ENCODE measurements at places on chromosomes 7 and 10.

GRCh38 chr10:14474656-14475055, 143.9 kb upstream of the FRMD4A start:
- no peak for DNase-seq

DNA sequence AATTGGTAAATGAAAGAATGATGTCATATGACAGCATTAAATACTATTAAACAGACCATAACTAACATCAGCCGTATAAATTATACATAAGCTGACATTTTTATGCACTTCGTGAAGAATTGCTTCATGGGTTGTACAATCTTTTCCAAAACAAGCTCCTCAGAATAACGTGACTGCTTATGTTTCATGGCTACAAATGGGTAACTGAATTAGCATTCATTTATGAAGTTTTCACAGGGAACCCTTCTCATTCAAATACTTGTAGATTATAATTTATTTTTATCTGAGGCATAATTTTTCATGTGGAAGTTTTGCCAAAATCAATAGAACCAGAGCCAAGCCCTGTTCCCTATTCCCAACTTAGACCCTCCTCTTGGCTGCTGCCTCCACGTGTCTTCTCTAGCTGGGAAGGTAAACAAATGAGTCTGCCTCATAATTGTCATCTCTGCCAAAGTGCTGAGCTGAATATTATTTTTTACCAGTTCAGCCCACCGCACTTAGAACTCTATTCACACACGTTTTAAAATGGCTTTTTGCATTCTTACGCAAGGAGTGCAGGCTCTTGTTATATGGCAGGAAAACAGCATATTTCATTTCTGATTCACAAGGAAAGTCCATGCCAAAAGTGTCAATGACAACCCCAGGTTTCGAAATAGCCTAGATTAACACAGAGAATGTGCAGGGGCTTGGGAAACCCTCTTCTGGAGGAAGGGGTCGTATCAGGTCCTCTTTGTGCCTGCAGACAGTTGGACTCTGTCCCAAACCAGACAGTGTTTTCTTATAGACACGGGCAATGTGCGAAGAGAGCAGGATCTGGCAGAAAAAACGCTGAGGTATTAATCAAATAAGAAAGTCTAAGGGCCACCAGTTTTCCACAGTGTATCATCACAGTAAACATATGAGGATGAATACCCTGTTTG, 370.7 kb upstream of the MGMT start:
- no peak for DNase-seq

- no peak for DNase-seq
These were observed 33.3 kb downstream of the SNX13 start for GRCh38 chr7:17907014-17907413.

DNA sequence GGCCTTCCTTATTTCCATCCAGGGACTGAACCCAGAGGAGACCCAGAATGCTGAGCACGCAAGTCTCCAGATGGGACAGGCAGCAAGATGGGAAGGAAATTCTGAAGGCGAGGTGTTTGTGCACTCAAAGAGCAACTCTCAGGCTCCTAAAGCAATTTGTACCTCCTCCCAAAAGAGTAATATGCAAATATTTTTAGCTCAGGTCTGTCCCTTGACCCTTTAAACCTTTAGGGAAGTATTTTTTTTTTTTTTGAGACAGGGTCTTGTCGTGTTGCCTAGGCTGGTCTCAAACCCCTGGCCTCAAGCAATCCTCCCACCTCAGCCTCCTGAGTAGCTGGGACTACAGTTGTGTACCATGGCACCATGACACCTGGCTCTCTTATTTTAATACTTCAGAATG, 8.4 kb downstream of the RP9 start:
- no peak for DNase-seq

DNA sequence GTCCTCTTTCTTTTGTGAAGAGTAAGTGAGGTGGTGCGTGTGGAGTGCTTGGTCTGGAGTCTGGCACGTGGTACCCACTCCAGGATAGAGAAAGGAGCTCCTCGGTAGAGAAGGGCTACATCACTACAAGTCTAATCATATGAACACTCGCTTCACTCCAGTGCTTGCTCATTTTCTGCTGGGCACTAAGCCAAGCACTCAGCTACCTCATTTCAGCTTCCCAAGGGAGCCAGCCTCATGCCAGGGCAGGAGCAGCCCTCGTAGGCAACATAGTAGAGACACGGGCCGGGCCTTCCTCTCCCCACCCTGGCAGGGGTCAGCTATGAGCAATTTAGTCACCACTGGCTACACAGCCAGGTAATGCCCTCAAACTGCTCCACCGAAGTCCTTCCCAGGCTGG, 11.4 kb upstream of the HSPA12A start:
- no peak for DNase-seq

GRCh38 chr10:120251821-120252442, 205.1 kb upstream of the PLPP4 start:
- no peak for DNase-seq

DNA sequence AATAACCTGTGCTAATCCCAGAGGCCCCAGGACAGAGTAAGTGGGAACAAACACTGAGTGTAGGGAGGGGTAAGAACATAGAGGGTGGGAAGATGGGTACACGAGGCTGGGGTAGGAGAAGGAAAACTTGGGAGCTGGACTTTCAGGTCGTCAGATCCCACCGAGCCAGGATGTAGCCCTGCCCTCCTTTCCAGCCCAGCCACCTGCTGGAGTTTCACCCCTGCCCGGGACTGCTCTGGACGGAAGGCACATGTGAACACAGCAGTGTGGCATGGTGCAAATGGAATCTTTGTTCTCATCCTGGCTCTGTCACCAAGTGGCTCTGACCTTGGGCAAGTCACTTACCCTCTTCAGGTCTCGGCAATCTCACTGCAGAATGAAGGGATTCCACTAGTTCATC, 52.8 kb downstream of the PODXL start:
- DNase-seq, result no peak

- no peak for DNase-seq
These were observed 4.5 kb downstream of the TNS3 start for GRCh38 chr7:47577321-47577919.

- no peak for DNase-seq
These were observed 16.7 kb downstream of the TMEM120A start for GRCh38 chr7:75977743-75978142.

GRCh38 chr7:121510302-121510701, 114.2 kb upstream of the FAM3C start:
- DNase-seq, result no peak

GRCh38 chr10:130412317-130412716, 276.1 kb downstream of the GLRX3 start:
- no peak for DNase-seq

GRCh38 chr10:71334221-71334791, 15.2 kb downstream of the SLC29A3 start:
- DNase-seq, result no peak

DNA sequence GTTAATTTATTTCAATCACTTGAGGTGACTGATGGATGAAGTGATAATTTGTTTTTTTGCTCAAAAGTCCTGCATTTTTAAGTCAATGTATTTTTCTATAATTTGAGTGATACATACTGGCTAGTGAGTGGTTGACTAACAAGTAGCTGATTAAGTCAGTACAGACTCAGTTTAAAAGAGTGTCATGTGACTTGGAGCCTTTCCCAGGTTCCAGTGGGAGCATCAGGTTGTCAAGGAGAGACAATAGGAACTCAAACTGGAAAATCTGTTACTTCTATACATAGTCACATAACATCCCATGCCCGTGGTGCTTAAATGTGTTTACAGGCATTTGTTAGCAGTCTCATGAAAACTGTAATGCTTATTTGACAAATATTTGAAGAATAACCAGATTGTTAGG, 154.7 kb downstream of the ANK3 start:
- no peak for DNase-seq

GRCh38 chr7:36284456-36285090, 105.1 kb upstream of the ANLN start:
- no peak for DNase-seq

- no peak for DNase-seq
These were observed 54.8 kb downstream of the ZMIZ1 start for GRCh38 chr10:79123547-79123963.

GRCh38 chr7:132138817-132139216, 437.5 kb downstream of the PLXNA4 start:
- DNase-seq, result no peak

GRCh38 chr7:44512736-44513135, 22.3 kb upstream of the NUDCD3 start:
- no peak for DNase-seq

GRCh38 chr7:151006590-151007300, 15.9 kb downstream of the NOS3 start:
- DNase-seq, result no peak

GRCh38 chr7:25559581-25560367, 331.5 kb upstream of the NPVF start:
- DNase-seq, result no peak

- DNase-seq, result no peak
These were observed 236.3 kb downstream of the SDK1 start for GRCh38 chr7:3537210-3537875.

DNA sequence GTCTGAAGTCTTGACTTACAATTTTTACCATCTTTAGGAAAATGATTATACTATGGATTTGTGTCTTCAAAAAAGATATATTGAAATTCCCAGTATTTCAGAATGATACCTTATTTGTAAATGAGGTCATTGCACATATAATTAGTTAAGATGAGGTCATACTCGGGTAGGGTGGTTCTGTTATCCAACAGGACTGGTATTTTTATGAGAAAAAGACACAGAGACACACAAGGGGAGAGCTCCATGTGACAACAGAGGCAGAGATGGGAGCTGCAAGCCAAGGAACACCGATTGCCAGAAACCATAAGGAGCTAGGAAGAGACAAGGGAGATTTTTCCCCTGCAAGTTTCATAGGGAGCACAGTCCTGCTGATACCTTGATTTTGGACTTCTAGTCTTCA, 356.9 kb downstream of the ARL4A start:
- DNase-seq, result no peak

- peak; percentile 69 for DNase-seq
These were observed at the start of gene FAM241B for GRCh38 chr10:69629897-69630650. Gene FAM241B (plus strand): TSS chr10:69630247. CDS start chr10:69631744, 1,497 bp downstream.

GRCh38 chr10:3166496-3167290, 5.9 kb downstream of the PITRM1 start:
- no peak for DNase-seq

GRCh38 chr7:151345576-151346469, 4.2 kb downstream of the NUB1 start:
- no peak for DNase-seq

- DNase-seq, result no peak
These were observed 3.1 kb upstream of the BRI3 start for GRCh38 chr7:98278408-98278807.

DNA sequence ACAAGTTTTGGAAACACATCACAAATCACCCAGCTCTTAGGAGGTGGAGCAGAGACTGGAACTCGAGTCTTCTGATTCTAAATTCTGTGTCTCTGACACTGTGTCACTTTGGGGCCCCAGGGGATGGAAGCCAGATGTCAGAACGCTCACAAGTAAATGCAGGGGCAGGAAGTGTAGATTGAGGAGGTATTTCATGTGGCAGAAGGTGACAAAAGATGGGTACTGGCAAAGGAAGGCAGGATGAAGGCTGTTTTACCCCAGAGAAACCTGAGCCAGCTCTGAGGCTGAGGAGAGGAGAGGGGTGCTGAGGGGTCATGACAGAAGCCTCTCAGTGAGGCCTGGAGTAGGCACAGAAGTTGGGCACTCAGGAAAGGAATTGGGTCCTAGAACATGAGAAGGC, 6.0 kb upstream of the PURB start:
- no peak for DNase-seq

DNA sequence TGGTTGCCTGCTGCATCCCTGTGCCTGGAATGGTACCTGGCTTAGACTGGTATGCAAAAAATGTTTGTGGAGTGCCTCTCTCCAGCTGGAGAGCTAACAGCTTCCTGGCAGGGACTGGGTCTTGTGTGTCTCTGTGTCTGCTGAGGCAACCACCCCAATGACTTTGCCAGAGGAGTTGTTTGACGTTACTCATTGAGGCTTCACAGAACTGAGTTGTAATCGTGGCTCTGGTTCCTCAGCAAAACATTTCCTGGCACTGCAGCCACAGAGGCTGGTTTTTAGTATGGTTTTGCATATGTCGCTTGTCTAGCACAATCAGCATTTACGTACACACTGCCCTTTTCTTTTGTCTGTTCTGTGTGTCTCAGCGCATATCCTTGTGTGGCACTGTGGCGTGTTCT, 7.5 kb downstream of the ZNF282 start:
- no peak for DNase-seq

DNA sequence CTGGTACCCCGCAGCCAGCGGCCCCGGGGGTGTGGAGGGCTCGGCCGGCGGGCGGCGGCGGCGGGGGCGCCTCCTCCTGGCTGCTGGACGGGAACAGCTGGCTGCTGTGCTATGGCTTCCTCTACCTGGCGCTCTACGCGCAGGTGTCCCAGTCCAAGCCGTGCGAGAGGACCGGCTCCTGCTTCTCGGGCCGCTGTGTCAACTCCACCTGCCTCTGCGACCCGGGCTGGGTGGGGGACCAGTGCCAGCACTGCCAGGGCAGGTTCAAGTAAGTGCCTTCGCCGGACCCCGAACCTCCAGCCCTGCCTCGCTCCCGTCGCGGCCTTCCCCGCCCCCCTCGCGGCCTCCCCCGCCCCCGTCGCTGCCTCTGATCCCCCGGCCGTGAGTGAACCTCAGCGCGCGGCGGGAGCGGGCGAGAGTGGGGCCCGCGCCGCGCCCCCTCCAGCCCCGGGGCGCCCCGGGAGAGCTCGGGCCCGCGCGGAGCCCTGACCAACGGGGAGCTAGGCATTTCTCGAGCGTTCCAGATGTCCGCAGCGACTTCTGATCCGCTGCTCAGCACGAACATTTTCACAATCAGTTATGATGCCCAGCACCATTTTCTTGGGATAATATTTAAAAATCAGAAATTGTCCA, 727 bp downstream of the ATRNL1 start:
- DNase-seq, result peak; percentile 4

- no peak for DNase-seq
These were observed 252.0 kb upstream of the GRB10 start for GRCh38 chr7:51034521-51035264.

- no peak for DNase-seq
These were observed 135.8 kb downstream of the KMT2E start for GRCh38 chr7:105149827-105150226.

DNA sequence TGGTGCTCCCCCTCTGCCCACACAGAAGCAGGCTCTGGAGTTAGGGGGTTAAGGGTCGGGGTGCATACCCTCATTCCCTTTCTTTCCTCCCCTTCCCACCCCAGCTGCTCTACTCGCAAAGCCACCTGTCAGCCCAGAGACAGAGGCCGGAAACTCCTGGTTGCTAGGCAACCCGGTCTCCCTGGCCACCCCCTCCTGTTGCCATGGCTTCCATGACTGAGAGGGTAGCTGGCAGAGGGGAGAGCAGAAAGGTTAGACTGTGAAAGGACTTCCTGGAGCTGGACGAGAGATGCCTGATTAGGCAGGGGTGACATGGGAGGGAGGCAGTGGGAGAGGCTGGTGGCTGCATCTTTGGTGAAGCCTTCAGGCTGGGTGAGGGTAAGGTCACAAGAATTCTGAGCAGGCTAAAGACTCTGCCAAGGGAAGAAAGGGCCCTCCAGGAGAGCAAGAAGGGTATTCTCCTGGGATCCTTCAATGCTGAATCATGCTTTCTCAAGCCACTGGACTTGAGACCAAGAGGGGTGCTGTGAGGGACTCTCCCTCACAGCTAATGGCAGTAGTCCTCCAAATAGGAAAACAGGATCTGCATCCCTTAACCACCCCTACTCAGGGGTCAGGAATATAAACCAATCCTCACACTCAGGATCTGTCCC, 5.4 kb downstream of the PSD start:
- no peak for DNase-seq

- DNase-seq, result no peak
These were observed 5.0 kb upstream of the CDH23 start for GRCh38 chr10:71391701-71392100.

All from stimulated activated CD4-positive, alpha-beta T cell treated with anti-CD3 and anti-CD28 coated beads, TNF-alpha, amount 100 ng/mL, for 24 hours (primary cell).